ENCODE measurements at places on chromosomes 1 and 21. TPM values are rescaled to one million over a fixed set of nuclear protein-coding genes. Genes with fewer than 3 reads are reported as not detected.
A peak's percentile ranks its signal among the peaks of the same experiment; 100 is the strongest.

COL6A1 gene
- total RNA-seq, result 375 TPM

GRCh38 chr1:50542362-50542761 is 119.1 kb upstream of the DMRTA2 start:
- H3K4me1 ChIP-seq, result no peaks in the 10 kb centered on the region
- no peak overlapping the region for H3K4me3 ChIP-seq
- H3K27me3 ChIP-seq, result no peaks in the 10 kb centered on the region

DNA sequence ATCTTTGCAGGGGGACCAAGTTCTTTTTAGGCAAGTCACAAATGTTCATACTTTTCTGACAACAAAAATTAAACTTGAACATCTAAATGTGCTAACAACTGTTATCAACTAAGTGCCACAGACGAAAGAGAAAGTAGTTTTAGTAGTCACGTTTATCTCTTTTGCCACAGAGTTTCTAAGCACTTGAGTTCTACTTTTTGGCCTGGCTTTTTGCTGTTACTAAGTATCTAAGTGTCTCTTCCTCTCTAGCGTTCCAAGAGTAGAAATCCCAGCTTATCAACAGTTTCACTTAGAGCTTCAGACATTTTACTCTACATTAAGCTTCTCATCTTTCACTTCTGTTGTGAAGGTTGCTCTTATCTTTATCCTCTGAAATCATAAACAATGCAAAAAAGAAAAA is 34.2 kb downstream of the GATAD2B start:
- no peaks in the 10 kb centered on the region for H3K4me1 ChIP-seq
- no peak for DNase-seq
- H3K36me3 ChIP-seq, result peaks cover 50% of the 10 kb centered on the region
- H3K27ac ChIP-seq, result no peak overlapping the region
- H3K27me3 ChIP-seq, result no peaks in the 10 kb centered on the region

DNA sequence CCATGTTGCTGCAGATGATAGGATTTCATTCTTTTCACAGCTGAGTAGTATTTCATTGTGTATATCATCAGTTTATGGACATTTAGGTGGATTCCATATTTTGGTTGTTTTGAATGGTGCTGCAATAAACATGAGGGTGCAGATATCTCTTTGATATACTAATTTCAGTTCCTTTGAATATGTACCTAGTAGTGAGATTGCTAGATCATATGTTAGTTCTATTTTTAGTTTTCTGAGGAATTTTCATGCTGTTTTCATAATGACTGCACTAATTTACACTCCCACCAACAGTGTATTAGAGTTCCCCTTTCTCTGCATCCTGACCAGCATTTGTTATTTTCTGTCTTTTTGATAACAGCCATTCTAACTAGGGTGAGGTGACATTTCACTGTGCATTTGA is 82.1 kb downstream of the BRINP2 start:
- no peak overlapping the region for H3K4me3 ChIP-seq
- H3K4me1 ChIP-seq, result no peaks in the 10 kb centered on the region
- no peak overlapping the region for H3K27ac ChIP-seq
- no peaks in the 10 kb centered on the region for H3K36me3 ChIP-seq
- peaks cover 26% of the 10 kb centered on the region for H3K27me3 ChIP-seq

- no peaks in the 10 kb centered on the region for H3K4me1 ChIP-seq
- H3K27ac ChIP-seq, result no peak overlapping the region
- no peaks in the 10 kb centered on the region for H3K27me3 ChIP-seq
- peak; percentile 28 for DNase-seq
Measured at GRCh38 chr1:34127006-34128000, 37.7 kb downstream of the CSMD2 start.

GRCh38 chr1:157978586-157979403 is 14.7 kb upstream of the KIRREL1 start:
- no peaks in the 10 kb centered on the region for H3K36me3 ChIP-seq
- H3K4me3 ChIP-seq, result no peak overlapping the region
- no peaks in the 10 kb centered on the region for H3K27me3 ChIP-seq

GRCh38 chr1:65079941-65080340 is 68.1 kb upstream of the AK4 start:
- H3K27me3 ChIP-seq, result no peaks in the 10 kb centered on the region
- H3K27ac ChIP-seq, result no peak overlapping the region
- no peaks in the 10 kb centered on the region for H3K36me3 ChIP-seq
- H3K4me3 ChIP-seq, result no peak overlapping the region
- H3K4me1 ChIP-seq, result no peaks in the 10 kb centered on the region

DNA sequence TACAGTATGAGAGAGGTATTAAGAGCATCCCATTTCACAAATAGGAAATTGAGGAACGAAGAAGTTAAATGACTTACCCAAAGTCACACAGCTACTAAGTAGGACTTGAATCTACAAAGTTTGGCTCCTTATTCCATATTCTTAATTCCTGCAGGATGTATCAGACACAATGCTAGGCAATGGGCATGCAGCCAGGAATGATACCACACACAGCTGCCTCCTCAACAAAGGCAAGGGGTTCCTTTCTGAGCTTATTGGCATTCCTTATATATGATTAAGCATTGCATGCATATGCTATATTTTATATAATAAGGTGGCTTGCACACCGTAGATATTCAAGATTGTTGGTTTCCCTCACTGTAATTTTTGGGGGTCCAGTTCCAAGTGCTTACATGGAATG is 34.2 kb upstream of the JUN start:
- H3K27me3 ChIP-seq, result no peaks in the 10 kb centered on the region
- H3K4me1 ChIP-seq, result no peaks in the 10 kb centered on the region
- H3K27ac ChIP-seq, result no peak overlapping the region
- no peak overlapping the region for H3K4me3 ChIP-seq
- H3K36me3 ChIP-seq, result no peaks in the 10 kb centered on the region

DNA sequence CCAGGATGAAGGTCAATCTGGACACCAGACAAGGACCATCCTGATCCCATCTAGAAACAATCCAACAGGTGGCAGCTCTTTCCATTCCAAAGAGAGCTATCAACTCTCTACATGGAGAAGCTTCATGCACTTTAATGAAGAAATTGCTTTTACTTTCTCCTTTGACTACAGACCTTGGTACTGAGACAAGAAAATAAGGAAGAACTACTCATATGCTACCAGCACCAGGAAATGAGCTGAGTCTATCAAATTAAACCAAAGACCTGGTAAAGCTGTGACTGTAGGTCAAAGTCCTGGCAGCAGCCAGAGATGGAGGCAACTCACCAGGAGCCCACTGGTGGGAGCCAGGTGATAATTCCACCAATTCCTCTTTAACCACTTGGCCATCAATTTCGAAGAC is 64.3 kb upstream of the LRRC8B start:
- no peak overlapping the region for H3K27ac ChIP-seq
- DNase-seq, result no peak
- H3K36me3 ChIP-seq, result no peaks in the 10 kb centered on the region

- H3K27ac ChIP-seq, result no peak within 1 kb of the TSS
- no peaks in the 10 kb centered on the region for H3K4me1 ChIP-seq
- H3K27me3 ChIP-seq, result peaks cover 33% of the 10 kb centered on the region
- peak within 1 kb of the TSS; percentile 90 for H3K4me3 ChIP-seq
- no peaks in the 10 kb centered on the region for H3K36me3 ChIP-seq
- no peak for DNase-seq
Measured at GRCh38 chr1:200027264-200027823, at the start of gene NR5A2. Gene NR5A2 (plus strand): TSS chr1:200027710. CDS start chr1:200027848, 138 bp downstream.

KRTAP7-1 gene
- total RNA-seq, result not detected

DNA sequence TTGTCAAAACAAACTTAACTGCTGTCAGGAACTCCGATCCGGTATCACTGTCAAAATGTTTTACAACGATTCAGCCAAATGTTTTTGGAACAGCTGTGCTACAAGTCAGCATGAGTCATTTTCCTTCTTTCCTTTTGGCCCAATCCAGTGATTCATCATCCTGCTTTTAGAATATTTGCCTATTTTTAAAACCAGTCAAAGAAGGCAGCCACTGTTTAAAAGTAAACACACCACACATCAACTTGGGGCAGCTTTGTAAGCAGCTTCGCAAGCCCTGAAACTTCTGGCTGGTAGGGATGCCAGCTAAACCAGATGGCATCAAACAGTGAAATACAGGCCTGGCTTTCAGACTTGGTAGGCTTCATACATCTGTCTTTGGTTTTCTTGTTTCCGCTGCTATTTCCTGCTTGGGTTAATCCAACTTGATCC is 14.9 kb downstream of the MAP3K7CL start:
- H3K27ac ChIP-seq, result no peak overlapping the region
- H3K4me1 ChIP-seq, result no peaks in the 10 kb centered on the region
- no peak overlapping the region for H3K4me3 ChIP-seq
- no peaks in the 10 kb centered on the region for H3K27me3 ChIP-seq
- H3K36me3 ChIP-seq, result no peaks in the 10 kb centered on the region
- DNase-seq, result no peak

- no peaks in the 10 kb centered on the region for H3K4me1 ChIP-seq
- H3K27me3 ChIP-seq, result no peaks in the 10 kb centered on the region
- no peak for DNase-seq
- no peak overlapping the region for H3K27ac ChIP-seq
Measured at GRCh38 chr1:53625049-53625448, 113.9 kb downstream of the GLIS1 start.

MPL gene
- 0.32 TPM for total RNA-seq

KISS1 gene
- not detected for total RNA-seq

- H3K27me3 ChIP-seq, result no peaks in the 10 kb centered on the region
- no peak overlapping the region for H3K4me3 ChIP-seq
- H3K4me1 ChIP-seq, result no peaks in the 10 kb centered on the region
- H3K27ac ChIP-seq, result no peak overlapping the region
Measured at GRCh38 chr1:107895403-107896191, 69.4 kb downstream of the VAV3 start.

KCNK2 gene
- total RNA-seq, result 0.15 TPM

PROK1 gene
- not detected for total RNA-seq

SNX7 gene
- 37.5 TPM for total RNA-seq

DNA sequence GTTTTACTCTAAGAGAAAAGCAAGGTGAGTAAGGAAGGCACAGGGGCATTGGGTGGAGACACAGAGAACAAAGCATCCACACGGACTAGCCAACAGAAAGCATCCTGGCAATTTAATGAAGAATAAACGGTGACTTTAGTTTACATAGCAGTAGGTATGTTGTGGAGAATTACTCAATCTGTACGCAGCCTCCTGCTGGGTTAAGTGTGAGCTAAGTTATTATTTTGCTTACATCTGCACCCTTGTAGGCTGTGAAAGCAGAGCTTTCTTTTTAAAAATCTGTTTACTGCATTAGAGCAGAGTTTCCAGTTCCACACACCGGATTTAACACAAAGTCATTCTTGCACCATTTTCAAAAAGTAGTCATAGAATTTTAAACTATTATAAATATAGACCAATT is 144.5 kb downstream of the AKT3 start:
- H3K27ac ChIP-seq, result no peak overlapping the region
- no peak overlapping the region for H3K4me3 ChIP-seq
- H3K27me3 ChIP-seq, result no peaks in the 10 kb centered on the region
- no peaks in the 10 kb centered on the region for H3K36me3 ChIP-seq
- no peak for DNase-seq

TEDDM1 gene
- total RNA-seq, result not detected

RBP7 gene
- 0.77 TPM for total RNA-seq

DNA sequence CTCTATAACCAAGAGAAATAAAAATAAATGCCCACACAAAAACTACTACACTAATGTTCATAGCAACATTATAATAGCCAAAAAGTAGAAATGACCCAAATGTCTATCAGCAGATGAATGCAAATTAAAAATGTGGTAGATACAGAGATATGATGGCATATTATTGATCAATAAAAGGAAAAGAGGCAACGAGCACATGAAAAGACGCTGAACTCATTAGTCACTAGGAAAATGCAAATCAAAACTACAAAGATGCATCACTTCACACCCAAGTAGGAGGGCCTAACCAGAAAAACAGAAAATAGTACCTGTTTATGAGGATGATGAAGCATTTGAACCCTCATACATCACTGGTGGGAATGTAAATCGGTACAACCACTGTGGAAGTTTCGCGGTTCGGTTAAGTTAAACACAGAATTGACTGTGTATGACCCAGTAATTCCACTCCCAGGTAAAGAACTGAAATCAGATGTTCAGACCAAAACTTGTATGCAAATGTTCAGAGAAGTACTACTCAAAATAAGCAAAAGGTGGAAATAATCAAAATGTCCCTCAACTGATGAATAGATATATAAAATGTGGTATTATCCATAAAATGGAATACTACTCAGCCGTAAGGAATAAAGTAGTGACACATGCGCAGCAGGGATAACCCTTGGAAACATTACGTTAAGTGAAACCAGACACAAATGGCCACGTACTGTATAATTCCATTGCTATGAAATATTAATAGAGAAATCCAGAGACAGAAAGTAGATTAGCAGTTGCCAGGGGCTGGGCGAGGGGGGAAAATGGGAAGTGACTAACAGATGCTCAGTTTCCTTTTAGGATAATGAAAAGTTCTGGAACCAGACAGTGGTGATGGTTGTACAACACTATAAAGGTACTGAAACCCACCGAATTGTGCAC is 3.1 kb downstream of the USP48 start:
- H3K4me1 ChIP-seq, result no peaks in the 10 kb centered on the region
- H3K27ac ChIP-seq, result no peak overlapping the region
- DNase-seq, result no peak
- no peaks in the 10 kb centered on the region for H3K27me3 ChIP-seq
- peak overlapping the region; percentile 42 for H3K4me3 ChIP-seq
- no peaks in the 10 kb centered on the region for H3K36me3 ChIP-seq

- no peak for DNase-seq
- no peak overlapping the region for H3K27ac ChIP-seq
- H3K27me3 ChIP-seq, result no peaks in the 10 kb centered on the region
- H3K36me3 ChIP-seq, result no peaks in the 10 kb centered on the region
- peaks cover 9% of the 10 kb centered on the region for H3K4me1 ChIP-seq
Measured at GRCh38 chr1:243264717-243265116, 8.9 kb downstream of the SDCCAG8 start.

GRCh38 chr21:39125752-39126485 is 57.3 kb downstream of the PSMG1 start:
- H3K27me3 ChIP-seq, result no peaks in the 10 kb centered on the region
- no peak overlapping the region for H3K27ac ChIP-seq
- no peaks in the 10 kb centered on the region for H3K36me3 ChIP-seq
- peak; percentile 86 for DNase-seq
- H3K4me3 ChIP-seq, result no peak overlapping the region

S100A3 gene
- not detected for total RNA-seq

- peaks cover 31% of the 10 kb centered on the region for H3K27me3 ChIP-seq
- no peak for DNase-seq
- H3K4me3 ChIP-seq, result no peak overlapping the region
- no peaks in the 10 kb centered on the region for H3K36me3 ChIP-seq
Measured at GRCh38 chr1:44604157-44604955, 69.9 kb downstream of the TMEM53 start.

DLGAP3 gene
- 4.6 TPM for total RNA-seq

- H3K4me1 ChIP-seq, result no peaks in the 10 kb centered on the region
- no peak overlapping the region for H3K27ac ChIP-seq
- no peak overlapping the region for H3K4me3 ChIP-seq
- no peak for DNase-seq
- no peaks in the 10 kb centered on the region for H3K36me3 ChIP-seq
Measured at GRCh38 chr1:65292861-65293593, 16.3 kb upstream of the DNAJC6 start.

- no peak for DNase-seq
- H3K27ac ChIP-seq, result no peak overlapping the region
- H3K36me3 ChIP-seq, result peaks cover 87% of the 10 kb centered on the region
- no peaks in the 10 kb centered on the region for H3K4me1 ChIP-seq
- no peaks in the 10 kb centered on the region for H3K27me3 ChIP-seq
Measured at GRCh38 chr1:205091043-205091740, 6.9 kb upstream of the TMEM81 start.
